ENCODE measurements at places on chromosomes 16 and 17.

DNA sequence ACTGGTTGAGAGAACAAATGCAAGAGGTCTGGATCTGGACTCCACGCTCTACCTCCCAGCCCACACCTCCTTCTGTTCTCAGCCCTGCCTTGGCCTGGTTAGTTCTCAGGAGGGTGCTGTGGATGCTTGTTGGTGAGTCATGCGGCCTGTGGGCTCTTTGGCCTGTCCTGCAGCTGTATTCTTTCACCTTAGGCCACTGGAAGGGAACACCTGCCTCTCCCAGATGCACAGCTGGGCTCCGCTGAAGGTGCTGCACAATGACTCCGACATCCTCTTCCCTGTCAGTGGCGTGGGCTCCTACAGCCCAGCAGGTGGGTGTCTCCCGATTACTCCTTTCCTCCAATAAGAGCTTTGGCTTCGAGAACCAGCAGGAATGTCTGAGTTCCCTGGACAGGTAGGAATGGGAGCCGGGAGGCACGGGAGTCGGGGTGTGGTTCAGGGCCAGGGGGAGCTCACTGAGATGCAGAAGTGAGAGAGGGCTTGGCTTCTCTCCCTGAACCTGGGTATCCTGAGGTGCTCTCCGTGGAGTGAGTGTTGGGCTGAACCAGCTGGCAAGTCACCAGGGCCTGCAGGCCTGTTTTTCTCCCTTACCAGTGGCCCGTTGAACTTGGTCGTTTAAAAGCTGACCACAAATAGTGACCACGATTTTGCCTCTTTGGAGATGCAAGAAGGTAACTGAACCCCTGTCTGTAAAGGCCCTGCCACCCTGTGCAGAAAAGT is 85.0 kb downstream of the SNX29 start:
- no peak for DNase-seq

DNA sequence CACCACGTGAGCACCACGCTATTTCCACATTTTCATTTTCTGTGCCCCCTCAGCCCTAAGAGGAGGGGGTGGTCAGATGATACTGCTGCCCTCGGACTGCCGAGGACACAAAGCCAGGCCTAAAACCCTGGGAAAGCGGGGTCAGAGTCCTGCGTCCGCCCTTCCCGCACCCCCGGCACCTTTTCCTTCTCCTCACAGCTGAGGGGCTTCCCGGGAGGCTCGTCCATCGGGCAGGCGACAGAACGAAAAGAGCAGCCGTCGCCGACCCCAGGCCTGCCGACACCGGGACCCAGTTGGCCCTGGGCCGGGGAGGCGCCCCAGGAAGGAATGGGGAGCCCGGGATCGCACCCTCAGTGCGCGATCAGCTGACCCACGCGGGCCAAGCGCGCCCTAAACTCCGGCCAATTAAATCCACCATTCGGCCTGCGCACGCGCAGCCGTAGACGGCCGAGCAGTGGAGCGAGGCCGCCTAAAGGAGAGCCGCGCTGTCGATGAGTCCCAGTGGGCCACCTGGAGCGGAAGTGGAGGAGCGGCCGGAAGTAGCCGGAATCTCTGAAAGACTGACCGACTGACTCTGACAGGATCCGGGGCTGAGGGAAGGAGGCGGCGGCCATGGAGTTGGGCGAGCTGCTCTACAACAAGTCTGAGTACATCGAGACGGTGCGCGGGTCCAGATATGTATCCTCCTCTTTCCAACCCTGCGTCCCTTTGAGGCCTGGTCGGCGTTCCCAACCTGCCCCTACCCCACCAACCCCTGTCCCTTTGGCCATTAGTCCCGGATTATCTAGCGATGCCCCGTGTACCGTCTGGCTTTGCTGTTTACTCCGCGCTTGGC is at the start of the genes DCTN5 and PALB2:
Gene DCTN5 (plus strand): TSS at position 536 of the 835 bp plus-strand sequence. CDS start 77 bp downstream, at position 613.
Gene PALB2 (minus strand): TSS at position 380 of the 835 bp plus-strand sequence. CDS start 153 bp downstream, at position 227.
- peak; percentile 76 for DNase-seq

DNA sequence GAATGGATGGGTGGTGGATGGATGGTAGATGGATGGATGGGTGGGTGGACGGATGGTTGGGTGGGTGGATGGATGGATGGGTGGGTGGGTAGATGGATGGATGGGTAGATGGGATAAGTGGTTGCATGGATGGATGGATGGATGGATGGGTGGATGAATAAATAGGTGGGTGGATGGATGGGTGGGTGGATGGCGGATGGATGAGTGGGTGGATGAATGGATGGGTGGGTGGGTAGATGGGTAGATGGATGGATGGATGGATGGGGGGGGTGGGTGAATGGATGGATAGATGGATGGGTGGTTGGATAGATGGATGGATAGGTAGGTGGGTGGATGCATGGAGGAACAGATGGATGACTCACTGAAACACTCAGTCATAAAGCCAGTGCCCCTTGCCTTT is 51.0 kb upstream of the FASN start:
- DNase-seq = no peak

- no peak for DNase-seq
Measured at GRCh38 chr16:53183442-53183841, 128.7 kb downstream of the CHD9 start.

- no peak for DNase-seq
Measured at GRCh38 chr17:17227608-17228520, 9.1 kb downstream of the FLCN start.

DNA sequence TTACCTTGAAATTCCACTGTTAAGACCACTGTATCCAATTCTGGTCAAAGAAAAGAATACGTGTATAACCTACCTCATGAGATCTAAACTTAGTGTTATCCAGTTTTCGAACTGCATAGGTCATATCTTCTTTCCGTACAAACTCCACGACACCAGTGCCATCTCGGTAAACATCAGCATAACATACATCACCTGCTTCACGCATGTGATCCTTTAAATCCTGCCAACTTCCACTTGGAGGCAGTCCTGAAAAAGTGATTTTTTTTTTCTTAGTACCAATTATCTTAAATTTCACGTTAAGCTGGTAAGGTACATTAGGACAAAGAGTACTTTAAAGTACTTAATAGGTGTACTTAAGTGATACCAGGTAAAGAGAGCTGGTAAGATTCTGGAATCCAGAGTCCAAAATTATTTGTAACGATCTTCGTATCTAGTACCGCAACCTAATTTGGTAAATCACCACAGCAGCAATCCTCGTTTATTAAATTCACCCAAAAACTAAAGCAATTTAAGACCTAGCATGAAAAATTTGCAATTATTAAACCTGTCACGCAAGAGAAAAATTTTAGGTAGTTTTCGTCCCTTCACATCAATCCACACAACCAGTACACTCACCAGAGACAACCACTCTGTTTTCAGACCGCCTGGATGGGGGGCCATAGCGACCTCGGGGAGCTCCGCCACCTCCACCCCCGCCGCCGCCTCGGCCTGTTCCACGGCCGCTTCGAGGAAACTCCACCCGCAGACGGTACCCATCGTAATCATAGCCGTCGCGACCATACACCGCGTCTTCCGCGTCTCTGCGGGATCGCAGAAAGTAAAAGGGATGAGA is 1.1 kb downstream of the SRSF1 start:
- peak; percentile 71 for DNase-seq

GRCh38 chr16:55949518-55949917 is 74.3 kb upstream of the CES5A start:
- DNase-seq = no peak

DNA sequence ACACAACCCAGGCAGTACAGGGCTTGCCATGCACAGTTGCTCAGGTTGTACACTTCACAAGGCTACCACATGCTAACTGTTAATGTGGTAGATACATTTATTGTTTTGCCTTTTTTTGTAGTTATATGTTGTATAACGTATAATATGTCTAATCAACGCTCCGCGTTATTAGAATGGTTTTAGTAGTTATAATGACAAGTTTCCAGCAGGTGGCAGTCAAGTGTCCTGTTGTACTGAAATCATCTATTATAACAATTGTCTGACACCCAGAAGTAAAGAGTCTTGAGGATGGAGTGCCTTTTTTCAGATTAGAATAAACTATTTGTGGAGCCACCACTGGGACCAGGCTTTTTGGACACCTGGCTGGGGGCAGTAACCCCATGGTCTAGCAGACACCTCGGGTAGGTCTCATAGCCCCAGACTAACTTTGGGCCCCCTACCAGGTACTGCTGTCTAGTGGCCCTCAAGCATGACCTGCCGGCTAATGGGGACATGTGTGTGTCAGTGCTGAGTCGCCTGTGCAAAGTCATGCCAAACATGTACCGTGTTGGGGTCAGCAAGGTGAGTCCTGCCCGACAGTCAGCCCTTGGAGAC is 32.8 kb downstream of the MYO15A start:
- DNase-seq = peak; percentile 43

- no peak for DNase-seq
Measured at GRCh38 chr17:9971991-9972390, 66.9 kb upstream of the RCVRN start.

DNA sequence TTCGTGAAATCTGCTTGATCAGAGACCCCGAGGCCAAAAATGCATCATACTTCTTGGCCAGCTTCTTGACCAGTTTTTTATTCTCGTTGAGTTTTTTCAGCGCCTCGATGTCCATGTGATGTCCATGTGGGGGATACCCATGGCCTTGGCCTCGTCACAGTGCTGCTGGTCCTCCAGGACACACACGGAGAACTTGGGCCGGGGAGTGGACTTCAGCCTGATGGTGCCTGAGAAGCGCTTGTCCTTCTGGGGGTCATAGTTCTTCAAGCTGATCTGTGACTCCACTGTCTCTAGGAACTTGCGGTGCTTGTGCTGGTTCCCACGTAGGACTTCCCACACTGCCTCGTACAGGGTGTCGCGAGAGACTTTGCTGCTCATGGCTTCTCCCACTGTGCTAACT is 16.7 kb downstream of the COX4I1 start:
- no peak for DNase-seq

DNA sequence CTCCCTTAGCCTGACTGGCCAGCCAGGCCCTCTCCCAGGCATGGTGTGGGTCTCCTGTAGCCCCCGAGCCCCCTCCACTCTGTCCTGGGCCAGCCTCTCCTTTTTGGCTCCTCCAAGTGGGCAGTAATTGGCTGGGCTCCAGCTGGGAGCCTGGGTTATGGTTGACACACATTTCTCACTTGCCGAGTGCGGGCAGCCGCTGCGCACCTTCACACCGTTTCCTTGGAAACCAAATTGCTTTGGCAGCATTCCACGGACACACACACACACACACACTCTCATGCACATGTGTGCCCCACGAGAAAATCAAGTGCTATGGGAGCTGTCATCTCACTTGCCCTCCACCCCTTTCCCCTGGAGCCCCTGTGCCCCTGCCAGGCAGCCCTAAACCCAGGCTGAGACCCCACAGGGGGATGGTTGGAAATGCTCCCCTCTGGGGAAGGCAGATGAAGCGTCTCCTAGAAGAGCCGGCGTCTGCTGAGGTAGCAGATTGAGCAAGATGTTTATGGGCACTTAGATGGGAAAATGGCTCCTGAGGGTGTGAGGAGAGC is 402.7 kb upstream of the TNRC6C start:
- no peak for DNase-seq

- DNase-seq = no peak
Measured at GRCh38 chr16:8641671-8642070, 20.2 kb downstream of the METTL22 start.

DNA sequence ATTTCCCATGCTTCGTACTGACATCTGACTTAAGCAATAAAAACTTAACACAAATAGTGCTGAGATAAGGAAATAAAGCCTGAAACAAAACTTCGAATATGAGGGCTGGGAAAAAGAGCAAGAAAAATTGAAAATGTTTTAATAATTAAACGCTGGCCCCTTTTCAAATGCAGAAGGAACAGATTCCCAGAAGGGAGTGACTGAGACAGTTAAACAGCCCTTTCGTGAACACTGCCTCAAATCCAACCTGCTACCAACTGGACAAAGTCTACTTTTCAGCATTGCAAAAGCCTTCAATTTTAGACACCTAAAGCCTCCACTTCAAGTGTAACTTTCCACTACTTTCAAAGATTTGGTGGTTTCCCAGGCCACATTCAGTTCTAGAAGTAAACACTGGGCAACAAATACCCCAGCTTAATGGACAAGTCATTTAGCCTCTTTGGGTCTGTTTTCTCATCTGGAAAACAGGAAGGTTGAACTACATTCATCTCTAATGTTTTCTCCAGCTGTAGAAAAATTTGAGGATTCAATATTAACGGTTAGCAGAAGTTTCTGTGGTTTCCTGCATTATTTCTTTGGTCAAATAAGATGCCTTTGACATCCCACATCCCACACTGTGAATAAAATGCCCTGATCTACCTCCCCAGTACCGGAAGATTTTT is 11.8 kb downstream of the RFFL start:
- DNase-seq = no peak

DNA sequence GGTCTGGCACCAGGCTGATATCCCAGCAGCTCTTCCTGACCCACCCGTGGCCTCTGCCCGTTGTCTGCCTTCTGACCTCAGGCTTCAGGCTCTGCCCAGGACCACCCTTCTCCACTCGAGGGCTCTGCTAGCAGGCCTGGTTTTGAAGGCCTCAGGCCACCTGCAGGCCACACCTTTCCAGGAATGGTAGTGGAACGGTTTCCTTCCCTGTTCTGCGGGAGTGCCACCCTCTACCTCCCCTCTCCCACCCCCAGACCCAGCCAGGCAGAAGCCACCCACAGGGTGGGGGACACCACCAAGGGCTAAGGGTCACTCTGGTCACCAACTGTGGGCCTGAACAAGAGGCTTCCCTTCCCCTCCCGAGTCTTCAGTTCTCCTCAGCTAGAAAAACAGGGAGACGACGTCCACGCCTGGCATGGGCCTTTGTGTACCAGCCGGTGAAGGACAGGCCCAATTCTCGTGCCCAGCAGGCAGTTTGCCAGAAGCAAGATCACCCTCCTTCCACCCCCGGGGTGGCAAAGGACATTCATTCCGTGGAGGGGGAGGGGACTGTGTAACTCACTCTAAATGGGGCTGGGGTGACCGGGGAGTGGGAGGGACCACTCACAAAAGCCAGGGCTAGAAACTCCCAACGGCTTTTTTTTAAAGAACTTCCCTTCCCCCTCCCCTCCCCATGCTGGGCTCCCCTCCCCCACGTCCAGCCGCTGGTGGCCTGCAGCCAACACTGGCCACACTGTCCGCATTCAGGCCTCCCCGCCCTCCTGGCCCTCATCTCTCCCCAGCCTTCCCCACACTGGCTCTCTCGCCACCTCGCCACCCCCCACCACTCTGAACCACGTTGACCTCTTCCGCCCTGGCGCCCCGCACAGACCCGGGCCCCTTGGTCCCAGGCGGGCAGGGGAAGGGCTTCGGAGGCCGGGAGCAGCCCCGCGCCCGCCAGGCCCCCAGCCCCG is 7.7 kb downstream of the CBX4 start:
- no peak for DNase-seq

GRCh38 chr16:4477966-4478365 is 1.8 kb downstream of the HMOX2 start:
- no peak for DNase-seq

DNA sequence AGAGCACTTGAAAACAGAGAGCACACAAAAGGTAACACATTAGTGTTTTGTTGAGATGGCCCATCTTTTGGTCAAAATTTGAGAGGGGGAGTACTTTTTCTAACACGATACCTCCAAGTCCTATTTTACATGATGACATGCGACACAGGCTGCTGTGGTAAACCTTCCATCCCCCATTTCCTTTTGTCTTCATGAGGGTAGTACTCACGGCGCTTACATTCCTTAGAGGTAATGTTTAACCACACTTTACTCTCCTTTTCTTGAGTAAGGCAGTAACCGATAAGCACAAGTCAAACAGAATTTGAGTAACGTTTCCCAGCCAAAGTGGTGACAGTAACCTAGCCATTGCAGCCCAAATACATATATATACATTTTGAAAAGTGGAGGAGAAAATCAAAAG is 35.8 kb upstream of the PITPNM3 start:
- no peak for DNase-seq

All from activated CD4-positive, alpha-beta T cell treated with anti-CD3 and anti-CD28 coated beads for 4 hours (primary cell).